Activated naive CD8-positive, alpha-beta T cell treated with anti-CD3 and anti-CD28 coated beads, Interleukin-2, amount 50 U/mL, for 16 hours (primary cell): ENCODE measurements at places on chromosomes 12 and 14.

DNA sequence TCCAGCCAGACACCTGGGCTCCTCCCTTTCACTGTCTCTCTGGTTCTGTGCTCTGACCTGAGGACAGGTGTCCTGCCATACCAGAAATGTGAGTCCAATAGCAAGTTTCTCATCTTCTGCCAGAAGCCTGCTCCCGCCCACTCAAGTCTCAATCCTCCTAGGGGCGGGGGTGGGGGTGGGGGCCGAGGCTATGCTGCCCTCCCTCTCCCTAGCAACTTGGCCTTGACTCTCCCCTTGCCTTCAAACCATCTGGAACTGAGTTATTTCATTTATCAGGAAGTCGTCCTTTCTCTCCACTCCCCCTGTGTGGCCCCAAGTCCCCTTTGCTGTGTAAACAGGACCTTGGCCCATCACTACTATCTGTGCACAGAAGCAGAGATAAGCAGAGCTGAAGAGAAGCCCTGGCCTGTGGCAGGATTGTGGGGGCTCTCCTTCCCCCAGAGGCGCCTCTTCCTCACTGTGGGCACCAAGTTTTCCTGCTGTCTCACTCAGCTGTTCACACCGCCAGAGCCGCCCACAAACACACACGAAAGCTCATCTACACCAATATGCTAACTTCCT, 117.1 kb downstream of the DPF3 start:
- no peak for DNase-seq

- no peak for DNase-seq
Measured at GRCh38 chr14:67423424-67423823, 11.5 kb upstream of the PLEK2 start.

DNA sequence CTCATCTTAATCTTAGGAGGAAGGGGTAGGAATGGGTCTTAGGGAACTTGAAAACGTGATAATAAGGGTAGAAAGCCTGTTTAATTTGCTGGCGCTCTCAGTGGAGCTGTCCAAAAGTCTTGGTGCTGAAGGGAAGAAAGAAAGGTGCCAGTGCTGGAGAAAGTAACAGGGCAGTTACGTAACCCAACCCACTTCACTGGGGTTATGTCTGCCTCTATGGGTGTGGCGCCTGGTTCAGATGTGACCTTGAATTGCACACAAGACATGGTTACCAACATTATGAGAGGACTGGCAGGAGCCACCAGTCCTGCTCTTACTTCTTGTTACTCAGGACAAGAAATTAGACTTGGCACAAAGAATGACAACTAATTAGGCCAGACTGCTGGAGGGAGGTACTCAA, 18.6 kb upstream of the GPATCH2L start:
- DNase-seq, result no peak

GRCh38 chr14:26984311-26985177, 386.7 kb upstream of the NOVA1 start:
- no peak for DNase-seq

DNA sequence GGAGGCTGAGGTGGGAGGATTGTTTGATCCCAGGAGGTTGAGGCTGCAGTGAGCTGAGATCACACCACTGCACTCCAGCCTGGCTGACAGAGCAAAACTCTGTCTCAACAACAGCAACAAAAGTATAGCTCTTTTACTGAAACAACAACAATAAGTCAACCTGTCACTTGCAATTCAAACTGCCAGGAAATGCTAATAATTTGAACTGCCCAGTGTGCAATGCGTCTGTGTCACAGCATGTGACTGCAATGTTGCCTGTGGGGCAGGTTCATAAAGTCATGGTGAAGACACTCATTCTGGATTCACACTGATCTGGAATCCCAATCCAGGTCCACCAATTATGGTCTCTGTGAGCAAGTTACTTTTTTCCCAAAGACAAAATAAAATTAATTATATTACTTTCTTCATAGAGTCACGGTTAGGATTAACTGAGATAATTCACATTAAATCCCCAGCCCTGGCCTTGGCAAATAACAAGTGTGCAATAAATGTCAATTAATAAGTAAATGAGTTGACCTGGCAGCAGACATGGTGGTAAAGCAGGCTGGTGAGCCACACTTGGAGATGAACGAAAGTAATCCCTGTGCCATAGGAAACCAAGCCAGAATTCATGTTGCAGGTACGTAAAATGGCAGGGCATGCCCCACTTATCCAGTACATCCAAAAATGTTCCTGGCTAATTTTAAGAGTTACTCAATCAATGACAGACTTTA, 89.1 kb upstream of the CPSF6 start:
- no peak for DNase-seq

DNA sequence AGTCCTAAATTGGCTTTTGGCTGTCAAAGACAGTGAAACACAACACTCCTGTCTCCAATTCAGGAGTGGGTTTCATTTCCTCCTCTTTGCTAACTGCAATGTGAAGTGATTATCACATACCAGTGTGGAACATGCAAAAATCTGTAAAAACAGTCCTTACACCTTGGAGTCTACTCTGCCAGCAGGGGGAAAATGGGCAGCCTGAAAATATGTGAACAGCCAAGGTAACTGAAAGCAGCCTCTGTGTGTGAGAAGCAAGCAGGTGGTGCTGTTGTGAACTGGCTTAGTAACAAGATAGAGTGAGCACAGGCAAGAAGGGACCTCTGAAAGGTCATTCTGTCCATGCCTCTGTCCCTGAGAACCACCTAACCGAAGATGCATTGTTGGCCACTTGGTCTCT, 6.0 kb downstream of the PRMT8 start:
- DNase-seq, result no peak

DNA sequence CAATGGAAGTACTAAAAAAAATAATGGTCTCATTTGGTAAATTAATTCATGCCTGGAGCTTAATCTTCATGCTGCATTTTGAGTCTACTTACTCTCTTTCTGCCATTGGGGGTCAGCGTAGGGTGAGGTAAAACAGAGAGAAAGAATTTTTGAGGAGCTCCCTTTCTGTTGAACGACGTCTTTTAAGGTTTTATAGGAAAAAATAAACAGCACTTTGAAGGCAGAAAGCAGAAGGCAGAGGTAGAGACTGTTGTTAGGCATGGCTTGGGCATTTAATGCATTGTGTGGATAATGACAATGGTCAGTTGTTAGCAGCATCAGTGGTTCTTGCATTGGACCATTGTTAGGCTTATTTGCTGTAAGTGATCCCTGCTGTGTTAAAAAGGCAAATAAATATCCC, 557.2 kb upstream of the STXBP6 start:
- DNase-seq, result no peak

DNA sequence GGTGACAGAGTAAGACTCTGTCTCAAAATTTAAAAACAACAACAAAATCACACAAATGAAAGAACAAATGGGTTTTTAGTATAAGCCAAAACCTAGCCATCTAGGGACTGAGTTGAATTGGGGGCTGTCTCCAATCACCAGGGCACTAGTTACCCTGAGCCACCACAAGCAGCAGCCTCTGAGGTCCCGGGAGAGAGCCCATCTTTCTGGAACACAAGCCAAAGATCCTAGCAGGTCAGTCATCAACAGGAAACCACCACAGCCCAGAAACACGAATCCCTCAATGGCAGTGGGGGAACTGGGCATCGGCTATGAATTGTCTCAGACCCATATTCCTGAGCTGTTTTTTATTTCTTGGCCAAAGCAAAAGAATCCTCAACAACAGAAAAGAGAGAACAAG, 75.3 kb downstream of the KDM2B start:
- no peak for DNase-seq

GRCh38 chr12:65924716-65925115, 100.4 kb downstream of the HMGA2 start:
- no peak for DNase-seq

DNA sequence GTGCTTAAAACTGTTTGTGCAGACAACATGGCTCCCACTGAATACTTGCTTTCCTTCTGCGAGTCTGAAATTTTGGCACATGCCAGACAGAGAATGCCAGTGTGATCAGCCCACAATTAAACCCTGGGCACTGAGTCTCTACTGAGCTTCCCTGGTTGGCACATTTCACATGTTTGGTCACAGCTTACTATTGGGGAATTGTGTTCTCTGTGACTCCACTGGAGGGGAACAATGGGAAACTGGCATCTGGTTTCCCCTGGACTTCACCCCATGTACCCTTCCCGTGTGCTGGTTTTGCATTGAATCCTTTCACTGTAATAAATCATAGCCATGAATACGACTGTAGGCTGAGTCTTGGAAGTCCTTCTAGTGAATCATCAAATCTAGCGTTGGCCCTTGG, 64.9 kb downstream of the EFCAB11 start:
- no peak for DNase-seq

GRCh38 chr14:33679025-33679424, 271.8 kb downstream of the EGLN3 start:
- DNase-seq, result no peak

- DNase-seq, result no peak
Measured at GRCh38 chr14:91257328-91258010, 13.0 kb upstream of the GPR68 start.
